ENCODE measurements at places on chromosomes 7 and 10. TPM values are rescaled to one million over a fixed set of nuclear protein-coding genes. Genes with fewer than 3 reads are reported as not detected.

DNA sequence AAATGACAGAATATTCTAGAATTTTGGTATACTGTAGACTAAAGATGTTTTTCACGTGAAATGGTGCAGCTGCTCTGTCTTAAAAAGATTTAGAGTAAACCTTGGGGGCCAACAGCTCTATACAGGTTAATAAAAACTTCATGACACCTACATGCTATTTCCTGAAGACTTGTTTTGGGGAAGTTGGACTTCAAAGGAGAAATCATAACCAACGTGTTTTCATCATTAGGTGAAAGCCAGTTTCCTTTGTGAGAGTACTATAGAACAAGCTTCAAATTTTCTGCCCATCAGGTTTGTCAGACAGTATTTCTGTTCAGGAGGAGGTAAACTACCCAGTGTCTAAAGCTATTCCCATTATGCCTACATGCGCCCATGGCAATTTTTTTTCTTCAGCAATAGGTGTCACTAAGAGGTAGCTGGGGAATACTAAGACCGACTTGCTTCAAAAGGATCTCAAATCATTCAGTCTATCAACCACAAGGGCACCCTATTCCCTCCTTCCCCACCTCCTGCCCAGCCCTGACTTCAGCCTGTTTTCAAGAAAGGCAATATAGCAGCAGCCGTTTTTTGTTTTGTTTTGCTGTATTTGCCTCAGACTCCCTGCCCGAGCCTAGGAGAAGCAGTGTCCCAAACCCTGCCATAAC lies 237.3 kb upstream of the SP8 start:
- peak; percentile 44 for DNase-seq

Gene SPDYE2B
- not detected for total RNA-seq

- DNase-seq = no peak
These were observed 60.6 kb downstream of the ACADSB start for GRCh38 chr10:123069246-123069986.

- no peak for DNase-seq
These were observed 5.0 kb downstream of the COL26A1 start for GRCh38 chr7:101367676-101368075.

GRCh38 chr7:30871655-30872054 lies 40.0 kb upstream of the AQP1 start:
- no peak for DNase-seq
